Chondrocyte (in vitro differentiated cells): ENCODE measurements at places on chromosomes 12 and 14. TPM values are rescaled to one million over a fixed set of nuclear protein-coding genes. Genes with fewer than 3 reads are reported as not detected.
A peak's percentile ranks its signal among the peaks of the same experiment; 100 is the strongest.

DNA sequence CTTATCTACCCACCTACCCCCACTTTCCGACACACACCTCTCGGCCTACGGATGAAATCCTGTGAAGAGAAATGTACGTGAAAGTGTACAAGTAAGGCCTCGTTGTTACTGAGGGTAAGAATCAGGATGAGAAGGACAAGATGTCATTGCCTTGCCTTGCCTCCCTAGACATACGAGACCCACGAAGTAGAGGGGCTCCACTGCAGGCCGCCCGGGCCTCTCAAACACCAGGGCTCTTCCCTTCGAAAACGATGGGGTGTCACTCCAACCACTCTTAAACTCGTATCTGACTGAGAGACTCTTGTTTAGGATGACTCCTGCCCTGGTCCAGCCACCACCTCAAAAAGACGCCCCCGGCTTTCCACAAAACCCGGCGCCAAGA, 498 bp downstream of the RACGAP1 start:
- DNase-seq: no peak

GRCh38 chr14:102551995-102552705, 40.3 kb upstream of the RCOR1 start:
- no peak for DNase-seq

DNA sequence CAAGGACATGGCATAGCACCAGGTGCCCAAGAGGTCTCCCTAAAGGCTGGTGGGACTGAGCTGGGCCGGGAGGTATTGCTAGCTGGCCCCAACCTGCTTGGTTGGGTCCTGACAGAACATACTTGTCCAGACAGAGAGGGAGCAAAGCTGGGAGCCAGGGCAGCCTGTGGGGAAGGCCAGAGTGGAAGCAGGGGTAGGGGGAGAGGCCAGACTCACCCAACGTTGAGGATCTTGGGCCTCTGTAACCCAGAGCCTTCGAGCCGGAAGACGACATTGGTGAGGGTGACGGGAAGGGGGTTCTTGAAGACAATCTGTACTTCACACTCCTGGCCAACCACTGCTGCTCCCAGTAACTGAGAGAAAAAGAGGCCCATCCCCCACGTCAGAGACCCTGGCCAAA, 9.0 kb downstream of the TGM1 start:
- DNase-seq: peak; percentile 42

- no peak for DNase-seq
Measured at GRCh38 chr14:104321088-104321801, 182.9 kb downstream of the KIF26A start.

DNA sequence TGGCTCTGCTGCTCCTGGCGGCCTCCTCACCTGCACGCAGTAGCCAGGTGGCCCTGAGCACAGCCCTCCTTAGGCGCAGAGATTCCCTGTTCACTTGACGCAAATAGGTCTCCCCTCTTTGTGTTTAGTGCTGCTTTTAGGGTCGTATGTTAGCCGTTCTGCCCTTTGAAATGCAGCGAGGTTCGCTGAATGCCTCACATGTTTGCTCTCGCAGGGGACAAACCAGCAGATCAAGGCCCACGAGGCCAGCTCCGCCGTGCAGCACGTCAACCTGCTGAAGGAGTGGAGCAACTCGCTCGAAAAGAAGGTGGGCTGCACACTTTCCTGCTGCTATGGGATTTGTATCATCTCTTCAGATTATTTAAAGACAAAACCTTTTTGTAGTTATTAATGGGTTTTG, 31.4 kb upstream of the AMN start:
- DNase-seq: no peak

DNA sequence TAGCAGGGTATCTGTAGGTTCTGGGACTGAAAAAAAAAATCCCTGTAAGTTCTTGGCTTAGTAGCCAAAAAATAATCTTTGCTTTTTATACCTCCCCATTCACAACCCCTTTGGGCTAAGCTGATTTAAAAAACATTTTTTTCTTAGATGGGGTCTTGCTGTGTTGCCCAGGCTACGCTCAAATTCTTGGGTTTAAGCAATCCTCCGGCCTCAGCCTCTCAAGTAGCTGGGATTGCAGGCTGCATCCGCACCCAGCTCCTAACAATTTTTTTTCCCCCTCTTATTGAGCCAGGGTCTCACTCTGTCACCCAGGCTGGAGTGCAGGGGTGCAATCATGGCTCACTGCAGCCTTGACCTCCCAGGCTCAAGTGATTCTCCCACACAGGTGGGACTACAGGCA, 9.1 kb upstream of the ISM2 start:
- DNase-seq: no peak

- peak; percentile 93 for DNase-seq
Measured at GRCh38 chr14:104886690-104887622, 21.9 kb downstream of the CEP170B start.

DNA sequence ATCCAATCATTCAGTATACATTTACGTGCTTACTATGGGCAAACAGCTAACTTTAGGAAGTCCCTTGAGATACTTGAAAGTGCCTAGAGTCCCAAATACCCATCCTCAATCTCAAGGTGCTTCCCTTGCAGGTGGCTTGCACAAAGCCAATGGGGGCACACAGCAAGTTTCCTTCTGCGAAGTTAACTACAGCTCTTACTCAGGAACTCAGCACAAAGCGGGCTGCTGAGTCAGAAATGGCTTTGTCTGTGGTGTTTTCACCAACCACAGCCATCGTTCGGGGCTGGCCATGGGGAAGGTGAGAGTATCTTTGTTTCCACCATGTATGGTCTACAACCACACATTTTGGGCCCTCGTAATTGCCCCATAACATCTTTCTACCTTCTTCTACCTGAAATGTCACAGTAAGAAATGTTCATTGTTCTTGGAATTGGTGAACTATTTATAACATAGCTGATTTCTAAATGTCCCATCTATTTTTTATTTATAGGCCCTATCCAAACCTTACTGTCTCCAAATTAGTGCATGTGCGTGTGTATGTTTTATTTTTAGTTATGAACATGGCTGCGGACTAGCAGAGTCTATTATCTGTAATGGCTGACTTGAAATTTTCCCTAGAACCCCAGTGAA, 13.9 kb downstream of the MFAP5 start:
- DNase-seq: no peak

GRCh38 chr12:9588749-9589148, 19.0 kb downstream of the KLRB1 start:
- DNase-seq: no peak

GRCh38 chr12:40971911-40972310, 216.2 kb upstream of the PDZRN4 start:
- DNase-seq: no peak

The SPATS2 gene
- 24.1 to 26.2 TPM (median 24.2 TPM) in 3 replicates for total RNA-seq

The PLCZ1 gene
- not detected in 3 replicates for total RNA-seq

The TMEM132C gene
- total RNA-seq: not detected in 3 replicates

The CLEC1B gene
- total RNA-seq: not detected in 3 replicates
